Hematopoietic multipotent progenitor cell treated with erythropoietin and hydrocortisone succinate and interleukin-3 and kit ligand, for 8 days (in vitro differentiated cells): ENCODE measurements at places on chromosomes 5 and 9.

DNA sequence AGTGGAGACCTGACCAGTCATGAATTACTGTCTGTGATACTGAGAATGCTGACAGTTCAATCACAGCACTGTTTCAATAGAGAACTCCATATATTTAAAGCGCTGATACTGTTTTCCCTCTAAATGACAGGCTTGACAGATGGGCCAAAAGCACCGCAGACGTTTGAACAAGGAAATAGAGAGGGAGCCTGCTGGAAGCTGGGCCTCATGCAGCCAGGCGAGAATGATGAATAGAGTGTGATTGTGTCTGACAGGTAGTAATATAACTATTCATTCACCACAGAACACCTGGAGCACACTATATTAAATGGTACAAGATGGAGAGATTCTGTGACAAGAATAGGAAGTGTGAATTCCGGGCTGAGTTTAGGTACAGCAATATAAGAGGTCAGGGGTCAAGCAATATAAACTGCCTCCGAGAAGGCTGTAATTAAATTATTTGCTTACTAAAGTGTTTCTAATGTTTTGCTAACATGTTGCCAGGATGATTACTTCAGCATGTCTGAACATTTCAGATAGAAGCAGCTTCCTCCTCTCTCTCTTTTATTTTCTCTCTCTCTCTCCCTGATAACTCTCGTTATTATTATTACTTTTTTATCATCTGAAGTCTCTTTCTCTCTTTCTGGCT is 297.7 kb downstream of the CSNK1G3 start:
- DNase-seq, result no peak

DNA sequence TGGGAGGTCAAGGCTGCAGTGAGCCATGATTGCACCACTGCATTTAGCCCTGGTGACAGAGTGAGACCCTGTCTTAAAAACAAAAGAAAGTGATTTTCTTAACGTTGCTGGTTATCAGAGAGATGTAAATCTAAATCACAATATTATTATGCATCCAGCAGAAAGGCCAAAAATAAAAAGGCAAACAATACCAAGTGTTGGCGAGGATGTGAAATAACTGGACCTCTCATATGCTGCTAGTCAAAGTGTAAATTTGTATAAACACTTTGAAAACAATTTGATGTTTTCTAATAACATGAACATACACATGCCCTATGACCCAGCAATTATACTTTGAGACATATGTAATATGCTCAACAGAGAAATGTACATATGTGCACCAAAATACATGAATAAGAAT is 110.7 kb upstream of the CNTLN start:
- no peak for DNase-seq

DNA sequence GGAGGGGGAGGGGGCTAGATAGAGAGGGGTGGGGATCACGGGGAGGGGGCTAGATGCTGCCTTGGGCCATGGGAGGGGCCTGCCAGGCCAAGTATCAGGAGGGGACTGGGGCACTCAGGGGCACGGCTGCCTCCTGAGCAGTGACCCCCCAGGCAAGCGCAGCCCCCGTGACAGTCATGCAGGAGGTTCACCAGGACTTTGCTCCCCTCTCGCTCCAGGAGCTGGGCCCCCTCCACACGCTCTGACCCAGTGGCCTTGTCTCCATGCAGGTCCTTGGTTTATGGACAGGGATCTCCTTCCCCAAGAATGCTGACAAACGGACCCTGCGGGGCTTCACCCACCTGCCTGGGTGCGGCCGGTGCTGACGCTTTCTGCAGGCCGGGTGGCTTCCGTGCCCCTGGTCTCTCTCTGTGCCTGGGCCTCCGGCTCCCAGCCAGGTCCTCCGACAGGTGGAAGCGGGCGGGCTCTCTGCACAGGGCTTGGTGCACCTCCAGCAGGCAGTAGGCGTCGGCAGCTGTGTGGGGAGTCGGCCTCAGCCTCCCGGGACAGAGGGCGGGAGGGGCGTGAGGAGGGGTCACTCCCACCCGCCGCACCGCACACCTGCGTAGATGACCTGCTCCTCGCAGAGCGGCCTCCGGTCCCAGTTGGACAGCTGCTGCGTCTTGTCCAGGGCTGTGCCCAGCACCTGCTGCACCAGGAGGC is 46.8 kb upstream of the NRARP start:
- no peak for DNase-seq

- no peak for DNase-seq
Measured at GRCh38 chr5:74801941-74802340, 34.9 kb downstream of the NSA2 start.

- DNase-seq, result no peak
Measured at GRCh38 chr5:150550286-150550685, 42.4 kb downstream of the NDST1 start.

DNA sequence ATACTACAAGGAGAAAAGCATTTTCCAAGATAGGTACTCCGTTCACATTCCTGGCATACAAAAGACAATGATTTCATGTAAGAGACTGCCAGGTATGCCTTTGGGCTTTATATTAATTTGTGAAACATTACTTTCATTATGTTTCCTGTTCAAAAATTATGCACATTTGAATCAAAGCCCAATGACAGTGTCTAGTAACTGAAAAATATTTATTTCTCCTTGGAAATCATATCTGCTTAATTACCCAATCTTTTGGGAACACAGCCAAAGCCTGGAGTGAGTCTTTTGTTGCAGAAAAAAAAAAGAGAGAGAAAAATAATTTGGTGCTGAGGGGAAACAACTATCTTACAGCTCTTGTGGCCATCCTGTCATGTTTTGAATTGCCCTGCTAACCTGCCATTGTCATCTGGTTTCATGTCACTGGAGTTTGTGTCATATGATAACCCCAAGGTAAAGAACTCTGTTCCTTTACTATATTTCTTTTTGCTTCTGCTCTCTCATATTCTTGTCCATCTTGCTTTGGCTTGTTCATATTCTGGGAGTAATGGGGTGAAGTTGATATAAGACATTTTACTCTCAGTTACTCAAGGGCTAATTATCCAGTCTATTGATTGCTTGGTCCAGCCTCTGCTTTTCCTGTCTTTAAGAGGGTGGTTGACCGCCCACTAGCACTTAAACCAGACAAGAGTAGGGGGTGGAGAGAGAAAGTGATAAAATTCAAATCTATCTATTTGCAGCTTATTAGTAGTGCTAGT is 238.3 kb upstream of the NUDT12 start:
- no peak for DNase-seq

GRCh38 chr5:103441523-103441922 is 121.1 kb downstream of the NUDT12 start:
- DNase-seq, result peak; percentile 38

- DNase-seq, result no peak
Measured at GRCh38 chr5:79269733-79270166, 33.8 kb downstream of the JMY start.

DNA sequence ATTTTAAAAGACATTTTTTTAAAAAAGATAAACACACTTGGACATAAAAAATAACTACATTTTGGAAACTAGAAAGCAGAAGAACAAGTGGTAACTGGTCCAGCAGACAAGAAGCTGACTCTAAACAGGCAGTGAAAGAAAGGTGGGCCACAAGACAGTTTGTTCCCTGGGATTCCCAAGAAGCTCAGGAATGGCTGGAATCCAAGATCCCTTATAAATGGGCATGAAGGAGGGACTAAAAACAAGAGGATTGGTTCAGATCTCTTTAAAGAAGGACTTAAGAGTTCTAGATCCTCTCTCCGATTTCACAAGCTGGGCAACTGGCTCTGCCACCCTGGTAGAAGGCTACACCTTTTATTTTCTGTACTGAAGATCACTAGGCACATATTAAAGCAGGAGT is 102.8 kb downstream of the ARL15 start:
- DNase-seq, result no peak

GRCh38 chr9:133238851-133239532 is 29.9 kb upstream of the OBP2B start:
- peak; percentile 92 for DNase-seq

DNA sequence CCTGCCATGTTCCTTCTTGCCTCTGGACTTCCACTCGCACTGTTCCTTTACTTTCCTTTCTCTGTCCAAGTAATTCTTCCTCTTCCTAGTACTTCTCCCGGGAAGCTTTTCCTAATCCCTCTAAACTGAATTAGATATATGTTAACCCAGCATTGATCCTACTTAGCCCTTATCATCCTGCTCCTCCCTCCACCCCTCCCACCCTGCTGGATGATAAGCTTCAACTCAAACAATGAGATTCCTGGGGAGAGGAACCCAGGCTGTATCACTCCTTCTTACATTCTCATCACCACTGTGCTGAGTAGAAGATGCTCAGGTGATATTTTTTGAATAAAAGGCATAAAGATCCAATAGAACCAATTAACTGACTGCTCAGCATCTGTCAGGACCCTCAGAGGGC is 45.7 kb downstream of the CDK5RAP2 start:
- no peak for DNase-seq

DNA sequence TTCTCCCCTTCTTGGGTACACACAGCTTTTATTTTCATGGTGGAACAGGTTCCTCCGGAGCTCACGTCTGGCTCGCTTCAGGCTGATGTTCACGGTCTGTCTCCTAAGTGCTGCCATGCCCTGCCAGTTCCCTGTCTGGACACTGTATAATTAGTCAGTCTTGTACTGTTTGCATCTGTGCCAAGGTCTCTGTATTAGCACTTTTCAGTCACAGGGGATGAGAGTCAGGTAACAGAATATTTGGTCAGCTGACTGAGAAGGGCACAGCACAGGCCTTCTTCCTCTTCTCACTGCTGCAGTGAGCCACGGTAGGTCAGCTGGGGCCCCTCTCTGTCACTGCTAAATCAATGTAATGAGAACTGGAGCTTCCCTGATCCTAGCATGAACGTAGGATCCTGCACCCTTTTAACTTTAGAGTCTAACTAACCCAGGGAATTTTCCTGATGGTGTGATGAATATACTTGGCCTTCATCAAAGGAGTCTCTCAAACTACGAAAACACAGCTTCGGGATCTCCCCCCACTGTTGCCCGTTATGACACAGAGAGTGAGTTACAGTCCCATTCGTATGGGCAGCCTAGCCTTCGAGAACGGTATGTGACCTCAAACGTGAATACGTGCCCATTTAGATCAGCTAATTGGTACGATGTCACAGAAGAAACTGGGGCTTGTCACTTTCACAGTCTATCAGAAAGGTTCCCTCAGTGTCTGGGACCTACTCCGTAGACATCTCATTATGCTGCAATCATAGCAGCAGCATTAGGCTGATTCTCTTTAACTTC is 354.1 kb upstream of the RFX3 start:
- no peak for DNase-seq

DNA sequence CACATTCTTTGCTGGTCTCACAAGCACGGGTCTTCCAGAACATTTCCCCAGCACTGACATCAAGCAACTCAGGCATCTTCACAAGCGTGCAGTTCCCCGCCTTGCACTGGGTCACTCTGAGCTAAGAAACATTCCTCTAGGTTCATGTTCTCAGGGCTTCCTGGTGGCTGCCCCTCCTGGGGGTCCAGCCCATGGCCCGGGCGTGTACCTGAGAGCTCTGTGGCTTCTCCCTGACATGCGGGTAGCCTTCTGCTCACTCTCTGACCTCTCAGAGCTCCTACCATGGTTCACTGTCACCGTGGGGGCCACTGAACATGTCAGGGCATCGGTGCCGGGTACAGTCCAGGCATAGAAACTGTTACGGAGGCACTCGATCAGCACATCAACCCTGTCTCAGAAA is 87.5 kb downstream of the OLFM1 start:
- DNase-seq, result no peak

DNA sequence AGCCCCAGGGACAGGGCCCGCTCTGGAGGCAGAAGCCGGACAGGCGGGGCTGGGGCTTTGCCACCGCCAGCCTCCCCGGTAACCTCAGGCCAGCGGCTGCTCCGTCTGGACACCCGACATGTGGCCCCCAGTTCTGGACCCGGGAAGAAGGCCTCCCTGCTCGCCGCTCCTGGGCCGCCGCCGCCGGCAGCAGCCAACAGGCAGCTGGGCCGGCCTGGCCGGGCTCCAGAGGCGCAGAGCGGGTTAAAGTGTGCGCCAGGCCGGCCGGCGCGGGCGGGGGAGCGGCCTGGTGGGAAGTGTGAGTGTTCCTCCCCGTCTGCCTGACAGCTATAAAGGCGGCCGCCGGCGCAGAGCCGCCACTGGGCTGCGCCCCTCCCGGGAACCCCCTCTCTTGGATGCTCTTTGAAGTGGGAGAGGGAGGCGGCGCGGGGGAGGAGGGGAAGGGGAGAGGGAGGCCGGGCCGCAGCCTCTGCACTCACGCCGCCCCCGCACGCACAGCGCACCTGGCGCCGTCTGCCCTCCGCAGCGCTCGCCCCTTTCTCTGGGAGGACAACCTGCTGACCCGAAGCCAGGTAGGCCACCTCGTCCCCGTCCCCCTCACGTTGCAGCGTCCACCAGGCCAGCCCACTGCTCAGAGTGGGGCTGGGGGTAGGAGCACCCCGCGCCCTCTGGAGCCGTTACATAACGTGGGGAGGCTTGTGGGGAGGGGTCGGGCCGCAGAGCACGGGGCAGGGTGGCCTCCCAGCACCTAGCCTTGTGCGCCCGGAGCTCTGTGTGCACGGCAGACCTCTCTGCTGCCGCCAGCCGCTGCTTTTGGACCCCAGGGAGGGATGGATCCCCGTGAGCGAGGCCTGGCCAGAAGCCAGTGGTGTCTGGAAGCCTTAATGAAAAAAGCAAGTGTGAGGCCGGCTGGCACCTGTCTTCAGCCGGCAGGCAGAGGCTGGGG is at the start of gene ADAMTSL2:
TSS of gene ADAMTSL2 (plus strand) at position 359 of the 946 bp plus-strand sequence. CDS start 2,009 bp downstream, outside the sequence.
- DNase-seq, result peak; percentile 41

- no peak for DNase-seq
Measured at GRCh38 chr5:130011986-130012385, 107.7 kb downstream of the CHSY3 start.

GRCh38 chr9:114384836-114385396 is 2.9 kb downstream of the AKNA start:
- no peak for DNase-seq

- no peak for DNase-seq
Measured at GRCh38 chr5:61289241-61289640, 42.8 kb upstream of the ZSWIM6 start.

- DNase-seq, result no peak
Measured at GRCh38 chr9:135365013-135365768, 114.4 kb upstream of the PPP1R26 start.

GRCh38 chr5:136191304-136192014 is 1.5 kb downstream of the SMIM32 start:
- no peak for DNase-seq

GRCh38 chr9:22208846-22209585 is 199.9 kb upstream of the CDKN2B start:
- DNase-seq, result peak; percentile 4

GRCh38 chr5:147430628-147431027 is 79.2 kb downstream of the DPYSL3 start:
- DNase-seq, result no peak

- DNase-seq, result no peak
Measured at GRCh38 chr5:88885002-88885401, 2.0 kb upstream of the MEF2C start.

GRCh38 chr9:68751556-68751955 is 46.5 kb downstream of the PIP5K1B start:
- no peak for DNase-seq

GRCh38 chr9:134134949-134135342 is 936 bp upstream of the WDR5 start:
- peak; percentile 57 for DNase-seq

GRCh38 chr5:181188700-181189362 is 16.2 kb downstream of the TRIM7 start:
- peak; percentile 88 for DNase-seq

- no peak for DNase-seq
Measured at GRCh38 chr9:88874391-88874790, 116.9 kb upstream of the S1PR3 start.

GRCh38 chr9:77063645-77064285 is 44.3 kb downstream of the FOXB2 start:
- no peak for DNase-seq
